ENCODE measurements at places on chromosomes 3 and 15.

GRCh38 chr15:81351651-81352050, 22.4 kb downstream of the TMC3 start:
- no peak for DNase-seq

GRCh38 chr3:10204921-10205320, 40.2 kb downstream of the IRAK2 start:
- no peak for DNase-seq

DNA sequence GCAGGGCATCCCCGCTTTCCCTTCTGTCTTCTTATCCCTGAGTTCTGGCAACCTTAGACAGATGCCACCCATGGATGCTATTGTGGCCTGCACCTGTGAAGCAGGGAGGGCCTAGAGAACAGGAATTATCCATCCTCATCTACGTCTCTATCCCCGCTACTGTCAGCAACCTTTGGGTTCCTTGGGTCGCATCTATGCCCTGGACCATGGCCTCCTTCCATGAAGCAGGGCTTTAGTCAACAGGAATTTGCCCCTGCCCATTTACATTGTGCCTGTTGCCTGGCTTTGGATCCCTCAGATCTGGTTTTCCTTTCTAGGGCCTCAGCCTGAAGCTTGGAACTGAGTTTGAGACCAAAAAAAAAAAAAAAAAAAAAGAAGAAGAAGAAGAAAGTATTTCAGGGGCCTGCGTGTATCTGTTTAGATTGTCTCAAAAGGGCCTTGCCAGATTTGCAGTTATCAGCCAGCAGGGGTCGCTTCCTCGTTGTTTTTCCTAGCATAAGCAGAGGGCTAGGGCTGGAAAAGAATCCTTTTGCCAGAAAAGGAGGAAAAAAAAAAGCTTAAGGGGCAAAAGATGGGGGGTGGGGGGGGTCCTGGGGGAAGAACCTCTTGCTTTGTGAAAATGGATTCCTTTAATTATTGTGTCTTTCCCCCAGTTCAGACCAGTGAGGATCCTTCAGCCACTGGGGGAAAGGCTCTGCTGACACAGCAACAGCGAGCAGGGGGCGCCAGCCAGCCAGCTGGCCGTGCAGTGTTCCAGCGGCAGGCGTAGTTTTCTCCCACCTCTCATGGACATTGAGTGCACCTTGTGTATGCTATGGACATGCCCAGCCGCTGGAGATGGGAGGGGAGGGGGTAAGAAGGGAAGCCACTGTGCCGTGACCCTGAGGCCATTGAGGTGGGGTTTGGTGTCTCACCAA, 65.7 kb upstream of the ALDH1L1 start:
- DNase-seq: no peak

DNA sequence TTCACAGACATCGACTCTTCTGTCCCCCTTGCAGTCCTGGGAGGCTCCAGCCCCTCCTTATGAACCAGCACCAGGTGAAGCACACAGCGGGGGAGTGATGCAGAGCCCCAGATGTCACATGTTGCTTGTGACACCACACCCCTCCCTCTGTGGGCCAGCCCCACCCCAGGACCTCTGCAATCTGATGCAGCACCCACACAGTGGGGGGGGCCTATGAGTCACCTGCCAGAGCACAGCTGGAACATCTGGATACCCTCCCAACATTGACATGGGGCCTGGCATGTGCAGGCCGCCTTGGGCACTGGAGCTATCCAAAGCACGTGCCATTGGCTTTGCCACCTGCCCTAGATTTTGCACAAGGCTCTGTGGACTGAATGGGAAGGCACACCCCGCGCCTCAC, 70.5 kb downstream of the FEM1B start:
- DNase-seq: no peak

DNA sequence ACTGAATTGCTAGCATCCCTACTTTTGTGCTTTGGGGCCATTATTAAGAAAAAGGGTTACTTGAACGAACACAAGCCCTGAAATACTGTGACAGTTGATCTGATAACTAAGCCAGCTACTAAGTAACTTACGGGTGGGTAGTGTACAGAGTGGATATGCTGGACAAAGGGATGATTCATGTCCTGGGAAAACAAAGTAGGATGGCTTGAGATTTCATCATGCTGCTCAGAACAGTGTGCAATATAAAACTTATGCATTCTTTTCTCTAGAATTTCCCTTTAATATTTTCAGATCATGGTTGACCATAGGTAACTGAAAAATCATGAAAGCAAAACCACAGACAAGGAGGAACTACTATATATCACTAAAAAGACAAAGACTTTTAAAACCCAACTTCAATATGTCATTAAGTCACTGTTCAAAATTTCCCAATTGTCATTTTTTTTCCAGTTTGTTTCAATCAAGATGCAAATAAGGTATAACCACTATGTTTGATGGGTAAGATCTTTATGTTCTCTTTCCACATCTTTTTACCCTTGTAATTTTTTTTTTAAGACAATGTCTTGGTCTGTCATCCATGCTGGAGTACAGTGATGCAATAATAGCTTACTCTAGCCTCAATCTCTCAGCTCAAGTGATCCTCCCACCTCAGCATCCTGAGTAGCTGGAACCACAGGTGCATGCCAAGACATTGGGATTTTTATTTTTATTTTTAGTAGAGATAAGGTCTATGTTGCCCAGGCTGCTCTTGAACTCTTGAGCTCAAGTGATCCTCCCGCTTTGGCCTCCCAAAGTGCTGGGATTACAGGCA, 67.7 kb downstream of the IFT80 start:
- no peak for DNase-seq

- no peak for DNase-seq
Measured at GRCh38 chr3:15272426-15273196, 59.8 kb downstream of the SH3BP5 start.

- no peak for DNase-seq
Measured at GRCh38 chr15:71110405-71111180, 4.7 kb upstream of the THSD4 start.

- no peak for DNase-seq
Measured at GRCh38 chr3:68239542-68239941, 585.1 kb upstream of the SUCLG2 start.

DNA sequence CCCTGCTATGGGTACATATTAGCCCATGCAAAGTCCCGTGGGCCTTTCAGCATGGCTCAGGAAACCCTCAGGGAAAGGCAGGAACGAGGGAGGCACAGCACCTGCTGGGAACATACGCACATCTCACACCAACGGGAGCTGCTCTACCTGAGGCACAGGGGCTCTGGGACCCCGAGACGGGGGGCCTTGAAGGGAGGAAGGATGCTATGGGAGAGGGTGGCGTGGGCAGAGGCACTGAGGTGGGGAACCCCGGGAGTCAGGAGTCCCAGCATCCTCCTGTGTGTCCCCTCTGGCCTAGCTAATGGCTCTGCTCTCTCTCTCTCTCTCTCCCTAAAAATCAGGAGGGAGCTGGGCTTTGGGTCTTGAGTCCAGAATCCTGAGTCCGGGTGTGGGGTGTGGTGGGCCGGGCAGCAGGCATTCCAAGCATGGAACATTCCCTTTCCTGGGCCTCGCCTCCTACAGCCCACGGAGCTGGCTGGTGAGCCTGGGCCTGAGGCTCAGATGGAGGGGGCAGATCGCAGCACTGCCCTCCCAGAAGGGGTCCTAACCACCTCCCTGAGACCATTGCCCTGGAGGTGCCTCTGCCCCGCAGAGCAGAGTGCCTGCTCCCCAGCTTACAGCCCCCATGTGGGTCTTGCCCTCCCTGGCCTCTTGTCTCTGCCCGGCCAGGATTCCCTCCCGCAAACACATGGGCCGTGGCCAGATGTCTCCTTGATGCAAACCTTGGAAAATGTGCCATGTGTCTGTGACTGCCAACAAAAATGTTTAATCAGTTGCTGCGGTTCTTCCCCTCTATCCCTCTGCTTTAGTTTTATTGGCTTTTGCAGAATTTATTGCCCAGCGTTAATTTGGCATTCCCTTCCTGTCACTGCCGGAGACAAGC, 101.6 kb downstream of the TMEM266 start:
- no peak for DNase-seq

- no peak for DNase-seq
Measured at GRCh38 chr3:141830508-141830907, 45.9 kb upstream of the ATP1B3 start.

GRCh38 chr3:169350228-169350627, 313.3 kb downstream of the MECOM start:
- no peak for DNase-seq

DNA sequence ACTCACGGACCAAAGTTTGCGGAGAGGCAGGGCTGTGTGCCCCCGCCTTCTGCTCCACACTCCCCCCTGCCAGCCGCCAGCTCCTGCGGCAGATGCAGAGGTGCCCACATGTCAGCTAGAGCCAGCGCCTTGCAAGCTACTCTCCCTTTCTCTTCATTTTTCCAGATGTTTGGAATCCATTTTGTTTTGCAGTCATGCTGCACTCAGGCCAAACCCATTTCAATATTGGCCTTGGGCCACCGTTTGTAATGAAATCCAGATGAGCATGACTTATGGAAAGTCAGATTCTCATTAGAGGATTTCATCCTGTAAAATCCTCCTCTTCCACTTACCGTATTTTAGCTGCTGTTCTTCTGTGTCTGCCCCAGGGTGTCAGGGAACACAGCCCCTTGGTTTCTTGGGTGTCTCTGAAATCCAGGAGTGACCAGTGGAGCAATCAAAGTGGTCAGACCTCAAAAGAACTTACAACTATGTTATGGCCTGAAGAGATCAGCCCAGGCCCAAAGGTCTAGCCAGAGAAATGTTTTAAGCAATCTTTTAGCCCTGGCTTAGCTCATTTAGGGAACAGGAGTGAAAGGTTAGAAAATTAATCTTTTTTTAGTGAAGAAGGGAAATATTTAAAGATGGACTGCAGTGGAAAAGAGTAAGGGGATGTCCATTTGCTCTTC, 65.8 kb downstream of the AAGAB start:
- no peak for DNase-seq

- DNase-seq: peak; percentile 56
Measured at GRCh38 chr3:139935016-139935865, at the start of gene CLSTN2. TSS of gene CLSTN2 (plus strand) at chr3:139935185.

- no peak for DNase-seq
Measured at GRCh38 chr3:126671521-126671920, 16.6 kb upstream of the TXNRD3 start.

- no peak for DNase-seq
Measured at GRCh38 chr3:179063945-179064560, 7.6 kb downstream of the ZMAT3 start.

- DNase-seq: no peak
Measured at GRCh38 chr15:90035095-90035839, 34.1 kb downstream of the ZNF710 start.

DNA sequence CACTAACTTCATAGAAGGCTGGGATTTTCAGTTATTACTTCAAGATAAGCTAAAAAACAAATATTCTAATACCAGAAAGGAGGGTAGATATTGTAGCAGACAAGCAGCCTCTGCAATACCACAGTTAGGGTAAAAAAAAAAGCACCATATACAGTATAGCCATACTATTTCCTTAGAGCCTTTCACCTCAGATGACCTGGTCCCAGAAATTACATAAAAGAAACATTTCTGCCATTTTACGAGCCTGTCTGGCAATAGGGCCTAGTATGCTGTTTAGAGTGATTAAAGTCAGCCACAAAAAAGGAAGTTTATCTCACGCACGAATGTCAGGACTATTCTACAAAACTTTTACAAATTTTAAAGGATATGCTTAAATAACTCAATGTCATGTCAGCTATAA, 1016.6 kb downstream of the PLOD2 start:
- no peak for DNase-seq

Measured in omental fat pad (tissue), 4 donors.